ENCODE measurements at places on chromosomes 2 and 18.

DNA sequence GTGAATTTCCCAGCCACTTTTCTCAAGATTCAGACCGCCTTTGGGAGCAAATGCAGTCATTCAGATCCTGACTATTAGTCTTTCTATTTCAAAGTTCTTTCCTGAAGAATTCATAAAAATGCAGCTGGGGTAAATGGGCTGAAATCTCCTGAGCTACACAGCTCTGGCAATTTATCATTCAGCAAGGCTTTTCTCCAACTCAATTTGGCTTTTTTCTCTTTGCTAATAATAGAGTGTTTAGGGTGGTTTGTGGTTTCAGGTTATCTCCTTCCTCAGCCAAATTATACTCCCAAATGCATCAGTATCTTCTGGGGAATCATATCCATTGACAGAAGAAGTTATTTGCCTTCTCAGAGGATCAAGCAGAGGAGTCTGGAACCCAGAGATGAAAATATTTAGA lies 282.4 kb upstream of the SLC14A2 start:
- no peak for DNase-seq

- no peak for DNase-seq
These were observed 123.1 kb downstream of the PRPF40A start for GRCh38 chr2:152594022-152594766.

- DNase-seq, result no peak
These were observed 205.7 kb downstream of the ALK start for GRCh38 chr2:29715655-29716054.

- no peak for DNase-seq
These were observed 12.6 kb downstream of the ZNF804A start for GRCh38 chr2:184610891-184611290.

DNA sequence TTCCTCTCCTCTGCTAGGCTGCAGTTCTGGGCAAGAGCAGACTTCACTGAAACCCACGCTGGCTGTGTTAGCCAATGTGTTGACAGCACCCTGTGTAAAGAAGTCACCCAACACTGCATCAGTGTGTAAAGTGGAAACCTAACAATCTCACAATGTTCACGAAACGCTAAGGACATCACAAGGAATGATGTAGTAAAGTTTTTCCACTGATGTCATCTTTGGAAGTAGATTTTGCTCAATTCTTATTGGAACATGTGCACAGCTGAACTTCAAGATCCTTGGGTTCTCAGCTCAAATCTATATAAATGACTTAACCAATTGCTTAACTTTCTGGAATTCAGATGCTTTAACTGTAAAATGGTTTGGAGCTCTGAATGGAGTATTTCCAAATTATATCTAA lies 1112.5 kb downstream of the TSN start:
- no peak for DNase-seq

GRCh38 chr2:50556934-50557575 lies 474.9 kb downstream of the NRXN1 start:
- DNase-seq, result no peak

GRCh38 chr2:28021898-28022297 lies 131.4 kb downstream of the BABAM2 start:
- DNase-seq, result no peak

DNA sequence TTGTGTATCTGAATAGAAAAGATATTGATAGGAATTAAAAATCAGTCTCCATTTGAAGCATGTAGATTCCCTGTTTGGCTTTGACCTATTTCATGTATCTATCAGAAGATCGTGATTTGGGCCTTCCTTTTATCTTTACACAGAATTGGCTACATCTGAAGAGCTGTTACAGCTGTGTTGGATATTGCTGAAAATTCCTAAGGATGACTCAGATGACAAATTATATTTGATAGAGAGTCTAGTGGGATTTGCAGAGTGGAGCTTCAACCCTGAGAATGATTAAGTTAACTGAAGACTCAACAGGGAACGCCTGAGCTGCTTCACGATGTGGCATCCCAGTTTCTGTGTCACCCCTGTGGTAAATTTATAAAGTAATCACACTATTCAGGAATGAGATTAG lies 4.9 kb upstream of the COL3A1 start:
- no peak for DNase-seq

DNA sequence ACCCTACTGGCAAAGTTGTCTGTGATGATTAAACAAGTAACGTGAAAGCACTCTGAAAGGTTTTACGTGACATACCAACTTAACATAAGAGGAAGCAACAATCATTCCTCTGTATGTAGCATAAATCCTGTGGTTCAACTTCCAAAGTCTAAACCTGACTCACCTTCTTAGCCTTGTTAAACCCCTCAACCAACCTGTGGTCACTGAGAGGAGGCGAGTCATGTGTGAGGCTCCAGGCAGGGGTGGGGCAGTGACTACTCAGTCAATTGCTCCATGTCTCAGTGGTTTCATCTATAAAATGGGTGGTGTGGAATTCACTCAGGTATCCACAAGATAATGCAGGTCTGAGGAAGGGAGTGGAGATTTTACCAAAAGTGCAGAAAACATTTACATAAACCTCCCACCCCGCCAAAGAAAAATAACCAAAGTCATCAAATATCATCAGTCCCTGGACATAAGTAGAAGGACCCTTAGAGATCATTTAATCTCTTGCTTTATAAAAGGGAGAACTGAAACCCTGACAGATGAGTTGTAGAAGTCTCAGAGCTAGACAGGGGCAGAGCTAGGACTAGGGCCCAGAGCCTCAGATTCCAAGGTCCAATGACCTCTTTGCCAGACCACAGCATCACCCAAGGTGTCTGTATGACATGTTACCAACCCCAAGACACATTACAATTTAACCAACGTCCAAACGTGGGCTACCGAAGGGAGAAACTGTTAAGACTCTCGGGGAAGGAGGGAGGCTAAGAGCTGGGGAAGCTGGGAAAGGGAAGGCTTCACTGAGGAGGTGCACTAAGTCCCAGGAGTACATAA lies 3.7 kb upstream of the PCBP1 start:
- no peak for DNase-seq

DNA sequence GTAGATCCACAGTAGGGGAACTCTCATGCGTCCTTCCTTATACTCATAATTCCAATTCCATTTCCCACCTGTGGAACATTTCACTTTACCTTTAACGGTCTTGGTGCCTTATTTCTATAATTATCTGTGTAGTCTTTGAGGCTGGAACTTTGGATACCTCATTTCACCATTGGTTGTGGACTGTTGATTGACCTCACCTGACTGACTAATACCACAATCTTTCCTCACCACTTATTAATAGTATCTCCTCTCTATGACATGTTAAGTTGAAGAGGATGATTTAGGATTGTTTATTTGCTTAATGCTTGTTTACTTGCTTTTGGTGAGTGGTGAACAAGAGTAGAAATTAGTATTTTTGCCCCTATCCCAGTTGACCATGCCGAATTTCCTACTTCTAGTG lies 50.0 kb downstream of the R3HDM1 start:
- no peak for DNase-seq

DNA sequence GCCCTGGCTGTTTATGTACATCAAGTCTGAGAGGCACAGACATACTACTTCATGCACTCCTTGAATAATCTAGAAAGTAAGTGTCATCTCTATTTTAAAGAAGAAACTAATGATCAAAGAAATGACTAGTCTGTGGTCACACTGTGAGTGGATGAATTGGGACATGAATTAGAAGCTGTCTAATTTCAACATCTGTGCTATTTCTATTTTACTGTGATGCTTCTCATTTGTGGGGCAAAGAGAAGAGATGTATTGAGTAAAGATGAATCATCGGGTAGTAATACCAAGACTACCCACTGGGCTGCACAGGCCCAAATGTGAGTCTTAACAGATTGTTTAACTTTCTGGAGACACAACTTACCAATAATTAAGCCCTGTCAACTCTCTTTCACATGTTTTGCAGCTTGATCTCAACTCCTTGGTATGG lies 42.4 kb upstream of the MTIF2 start:
- no peak for DNase-seq

- no peak for DNase-seq
These were observed 107.5 kb upstream of the TEX51 start for GRCh38 chr2:126790987-126791780.

GRCh38 chr2:26575836-26576564 lies 65.2 kb downstream of the CIB4 start:
- DNase-seq, result no peak

DNA sequence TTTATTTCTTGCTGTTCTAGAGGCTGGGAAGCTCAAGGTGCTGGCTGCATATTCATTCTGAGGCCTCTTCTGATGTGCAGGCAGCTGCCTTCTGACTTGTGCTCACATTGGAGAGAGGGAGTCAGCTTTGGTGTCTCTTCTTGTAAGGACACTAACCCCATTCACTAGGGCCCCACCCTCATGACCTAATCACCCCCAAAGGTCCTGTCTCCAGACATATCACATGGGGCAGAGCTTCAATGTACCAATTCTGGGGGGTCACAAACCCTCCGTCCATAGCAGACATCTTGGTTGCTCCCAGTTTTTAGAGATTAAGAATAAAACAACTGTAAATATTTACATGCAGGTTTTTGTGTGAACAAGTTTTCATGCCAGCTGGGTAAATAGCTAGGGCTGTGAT lies 109.1 kb downstream of the RTP5 start:
- DNase-seq, result no peak

DNA sequence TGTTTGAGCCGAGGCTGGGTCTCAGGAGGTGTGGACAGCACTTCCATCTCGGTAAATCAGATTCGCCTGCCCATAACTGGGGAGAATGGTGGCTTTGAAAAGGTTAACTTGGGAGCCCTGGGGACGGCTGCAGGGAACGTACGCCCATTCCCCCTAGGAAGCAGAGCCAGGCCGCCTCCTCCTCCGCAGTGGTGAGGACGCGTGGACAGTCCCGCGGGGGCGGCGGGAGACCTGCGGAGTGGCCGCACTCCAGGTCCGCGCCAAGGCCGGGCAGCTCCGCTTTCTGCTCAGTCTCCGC lies 845 bp upstream of the MYCN start:
- DNase-seq, result no peak
